Retinal pigment epithelial cell (primary cell): ENCODE measurements at places on chromosomes 5 and 9.

DNA sequence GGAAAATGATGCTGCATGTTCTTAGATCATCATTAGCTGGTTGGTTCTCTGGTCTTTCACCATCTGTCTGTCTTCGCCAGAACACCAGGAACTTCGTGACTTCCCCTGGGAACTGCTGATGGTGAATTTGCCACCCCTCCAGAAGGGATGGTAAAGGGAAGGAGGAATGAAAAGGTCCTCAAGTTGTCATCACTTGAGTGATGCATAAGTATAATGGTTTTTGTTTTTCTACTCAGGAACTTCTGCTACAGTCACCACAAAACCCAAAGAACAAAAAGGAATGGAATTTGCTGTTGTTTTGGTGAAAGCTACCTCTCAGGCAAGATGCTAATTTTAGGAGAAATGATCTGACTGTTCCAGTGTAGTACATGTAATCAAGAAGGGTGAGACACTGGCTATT is 328.4 kb downstream of the ARHGEF28 start:
- no peak for DNase-seq

GRCh38 chr5:153598099-153598498 is 107.6 kb downstream of the GRIA1 start:
- no peak for DNase-seq

GRCh38 chr5:59236448-59236847 is 653.6 kb downstream of the RAB3C start:
- no peak for DNase-seq

DNA sequence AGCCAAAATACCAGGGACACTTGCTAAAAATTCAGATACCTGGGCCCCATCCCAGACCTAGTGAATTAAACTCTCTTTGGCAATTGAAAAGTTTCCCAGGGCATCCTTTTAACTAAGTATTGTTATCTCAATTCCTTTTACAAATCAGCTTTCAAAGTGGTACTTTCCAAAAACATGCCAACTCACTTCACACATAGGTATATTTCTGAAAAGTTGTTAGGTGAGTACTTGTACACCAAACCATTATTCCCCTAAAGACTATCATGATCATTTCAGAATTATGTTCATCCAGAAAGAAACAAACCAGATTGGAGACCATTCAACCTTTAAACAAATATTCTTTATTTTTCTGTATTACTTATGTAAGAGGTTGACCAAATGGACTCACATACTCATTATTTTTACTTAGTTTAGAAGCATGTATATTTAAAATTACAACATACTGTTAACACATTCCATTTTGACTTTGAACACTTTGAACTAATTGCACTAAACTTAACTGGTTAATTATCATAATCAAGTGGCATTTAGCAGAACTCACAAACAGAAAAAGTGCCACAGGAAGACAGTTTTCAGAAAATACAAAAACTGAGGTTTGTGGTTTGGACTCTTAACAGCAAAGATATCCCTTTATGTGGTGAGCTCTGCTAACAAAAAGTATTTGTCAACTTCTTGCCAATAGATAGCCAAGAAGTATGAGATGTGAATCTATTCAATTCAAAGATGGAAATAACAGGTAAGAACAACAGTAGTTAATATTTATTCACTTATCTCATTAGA is 40.7 kb downstream of the KIAA0825 start:
- DNase-seq: no peak

GRCh38 chr5:80142996-80143395 is 107.8 kb downstream of the THBS4 start:
- DNase-seq: no peak

DNA sequence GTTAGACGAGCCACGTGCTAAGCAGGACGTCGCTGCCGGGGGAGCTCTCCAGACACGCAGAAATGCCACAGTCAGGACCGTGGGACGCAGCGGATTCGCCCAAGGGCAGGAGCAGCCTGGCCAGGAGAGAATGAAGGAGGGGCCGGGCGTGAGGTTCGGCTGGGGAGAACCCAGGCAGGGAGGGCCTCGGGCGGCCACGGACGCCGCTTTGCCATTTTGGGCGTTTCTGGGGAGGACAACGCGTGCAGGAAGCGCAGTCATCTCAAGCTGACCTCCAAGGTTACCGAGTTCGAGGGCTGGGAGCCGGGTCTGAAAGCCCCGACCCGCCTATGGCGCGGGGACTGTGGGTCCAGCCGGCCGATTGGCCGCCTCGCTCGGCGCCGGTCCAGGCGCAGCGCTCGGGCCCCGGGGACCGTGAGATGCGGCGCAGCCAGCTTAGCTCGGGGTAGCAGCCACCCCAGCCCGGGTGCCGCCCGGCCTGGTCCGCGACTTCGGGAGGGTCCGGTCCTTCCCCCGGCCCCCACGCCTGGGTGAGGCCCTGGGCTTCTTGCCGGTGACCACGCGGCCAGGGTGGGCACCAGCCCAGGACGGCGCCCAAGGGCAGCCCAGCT is 760 bp upstream of the MAN1B1 start:
- DNase-seq: no peak

GRCh38 chr5:10707198-10708142 is 53.6 kb downstream of the DAP start:
- DNase-seq: no peak

DNA sequence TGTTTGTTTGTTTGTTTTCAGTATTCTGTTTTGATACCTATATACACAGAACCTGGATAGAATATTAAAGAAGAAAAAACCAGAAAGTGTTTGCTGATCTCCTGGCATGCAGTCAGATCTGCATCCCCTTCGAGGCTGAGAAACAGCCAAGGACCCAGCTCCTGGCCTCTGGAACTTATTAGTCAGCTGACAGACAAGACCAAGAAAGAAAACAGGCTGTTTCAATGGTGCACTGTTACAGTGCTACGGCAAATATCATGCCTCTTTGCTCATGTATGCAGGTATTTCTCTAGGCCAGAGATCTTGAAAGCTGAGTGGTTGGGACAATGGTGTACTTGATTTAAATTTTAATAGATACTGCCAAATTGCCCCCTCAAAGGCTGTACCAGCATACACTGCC is 95.0 kb downstream of the C5orf15 start:
- DNase-seq: no peak

- DNase-seq: no peak
These were observed 1952.6 kb upstream of the WWC1 start for GRCh38 chr5:166338801-166339200.

- no peak for DNase-seq
These were observed 29.5 kb downstream of the GOLPH3 start for GRCh38 chr5:32144378-32145207.

GRCh38 chr9:80025131-80025530 is 453.4 kb downstream of the TLE4 start:
- no peak for DNase-seq

- DNase-seq: peak; percentile 71
These were observed 16.3 kb downstream of the LARP1 start for GRCh38 chr5:154771383-154771901.

GRCh38 chr9:134198791-134199190 is 34.4 kb upstream of the RNU6ATAC start:
- DNase-seq: no peak

DNA sequence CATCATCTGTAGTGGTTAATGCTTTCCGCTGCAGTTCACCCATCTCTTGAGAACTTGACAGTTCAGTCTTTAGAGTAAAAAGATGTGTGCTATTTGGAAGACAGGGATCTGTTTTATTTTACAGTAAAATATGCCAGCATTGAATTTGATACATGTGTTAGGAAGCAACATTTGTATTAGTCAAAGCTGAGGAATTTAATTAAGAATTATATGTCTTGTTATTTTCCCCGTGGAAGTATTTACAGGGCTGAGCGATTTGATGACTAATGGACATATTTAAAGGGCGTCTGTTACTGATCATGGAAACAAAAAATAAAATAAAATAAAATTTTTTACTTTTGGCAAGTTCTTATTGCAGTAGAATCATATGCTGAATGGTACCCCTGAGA is 101.3 kb downstream of the PAM start:
- peak; percentile 26 for DNase-seq

DNA sequence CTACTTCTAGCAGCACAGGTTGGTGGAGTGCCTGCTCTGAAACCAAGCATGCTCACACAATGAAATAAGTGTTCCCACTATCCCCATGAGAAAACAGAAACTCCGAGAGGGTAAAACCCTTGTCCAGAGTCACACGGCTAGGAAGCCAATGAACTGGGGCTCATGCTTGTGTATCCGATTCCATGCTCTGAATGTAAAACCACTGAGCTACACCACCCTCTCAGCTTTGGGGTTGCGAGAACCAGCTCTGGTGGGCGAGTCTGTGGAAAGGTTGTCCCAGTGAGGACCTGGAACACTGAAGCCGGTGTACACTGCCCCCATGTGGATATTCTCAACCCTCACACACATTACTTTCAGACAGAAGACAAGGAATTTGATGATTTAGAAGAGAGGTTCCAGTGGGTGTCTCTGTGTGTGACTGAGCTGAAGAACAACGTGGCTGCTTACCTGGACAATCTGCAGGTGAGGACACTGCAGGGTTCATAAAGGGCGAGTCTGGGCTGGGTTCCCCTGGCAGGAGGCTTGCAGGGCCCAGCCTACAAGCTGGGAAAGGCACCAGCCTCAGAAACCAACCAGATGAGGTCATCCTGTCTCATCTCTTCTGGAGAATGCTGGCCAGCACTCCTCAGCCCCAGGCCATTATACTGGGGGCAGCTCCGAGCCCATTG is 37.4 kb downstream of the ARHGEF37 start:
- DNase-seq: no peak

GRCh38 chr5:131514316-131515283 is 120.4 kb downstream of the RAPGEF6 start:
- no peak for DNase-seq

GRCh38 chr9:105694190-105694847 is at the start of gene TMEM38B:
Gene TMEM38B (plus strand): TSS chr9:105694541. CDS start chr9:105694661, 120 bp downstream.
- DNase-seq: no peak

DNA sequence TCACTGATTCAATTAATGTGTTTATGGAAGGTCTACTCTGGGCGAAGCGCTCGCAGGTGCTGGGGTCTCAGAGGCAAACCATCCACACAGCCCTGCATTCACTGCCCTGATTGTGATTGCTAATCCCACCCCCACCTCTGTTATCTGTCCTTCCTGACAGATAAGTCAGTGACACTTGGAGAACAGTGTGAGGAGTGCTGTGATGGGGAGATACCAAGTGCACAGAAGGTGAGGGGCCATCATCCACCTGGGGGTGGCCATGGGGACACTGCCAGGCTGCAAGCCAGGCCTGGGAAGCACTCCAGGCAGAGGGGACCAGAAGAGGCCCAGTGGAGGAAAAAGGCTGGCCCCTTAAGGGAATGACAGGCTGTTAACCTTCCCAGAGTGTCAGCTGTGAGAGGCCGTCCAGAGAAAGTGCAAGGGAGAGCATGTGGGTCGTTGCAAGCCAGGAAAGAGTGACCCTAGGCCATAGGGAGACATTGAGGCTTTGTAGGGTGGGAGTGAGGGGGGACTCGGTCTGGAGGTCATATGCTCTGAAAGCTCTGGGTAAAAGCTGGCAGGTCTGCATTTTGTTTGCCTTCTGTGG is 18.0 kb downstream of the IL9 start:
- no peak for DNase-seq

DNA sequence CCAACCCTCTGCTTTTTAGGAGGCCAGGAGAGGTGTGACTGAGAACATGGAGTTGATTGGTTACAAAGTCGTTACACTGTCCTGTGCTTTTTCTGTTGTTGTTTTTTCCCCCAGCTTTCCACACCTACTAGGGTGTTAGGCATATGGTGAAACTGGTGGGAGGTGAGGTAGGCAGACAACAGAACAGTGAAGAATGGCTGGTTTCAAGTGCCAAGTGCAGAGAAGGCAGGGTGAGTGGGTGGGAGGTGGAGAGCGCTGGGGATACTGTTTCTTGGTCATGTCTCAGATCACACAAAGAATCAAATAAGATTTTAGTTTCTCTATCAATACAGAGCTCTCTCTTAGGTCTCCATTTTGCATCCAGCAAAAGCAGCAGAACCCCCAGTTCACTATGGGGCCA is 2.2 kb upstream of the SPTAN1 start:
- no peak for DNase-seq

DNA sequence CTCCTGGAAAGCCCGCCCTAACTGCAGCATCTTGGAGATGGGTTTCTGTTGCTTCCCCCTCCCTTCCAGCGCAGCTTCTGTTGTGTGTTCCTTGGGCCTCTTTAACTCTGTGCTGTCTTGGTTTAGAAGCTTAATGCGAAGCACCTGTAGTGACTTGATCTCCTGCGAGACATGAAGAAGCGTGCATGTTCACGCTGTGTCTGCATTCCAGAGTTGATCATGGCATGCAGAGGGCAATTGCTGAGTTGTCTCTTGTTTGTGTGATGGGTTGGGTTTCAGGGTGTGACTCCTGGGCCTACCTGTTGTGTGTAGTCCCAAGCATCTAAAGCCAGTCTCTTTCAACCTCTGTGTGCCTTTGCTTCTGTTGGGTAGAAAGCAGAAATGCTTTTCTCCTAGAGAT is 155.6 kb downstream of the SMARCA2 start:
- no peak for DNase-seq

GRCh38 chr9:88897081-88897480 is 94.2 kb upstream of the S1PR3 start:
- no peak for DNase-seq

GRCh38 chr5:68214482-68215207 is 911 bp upstream of the PIK3R1 start:
- no peak for DNase-seq

DNA sequence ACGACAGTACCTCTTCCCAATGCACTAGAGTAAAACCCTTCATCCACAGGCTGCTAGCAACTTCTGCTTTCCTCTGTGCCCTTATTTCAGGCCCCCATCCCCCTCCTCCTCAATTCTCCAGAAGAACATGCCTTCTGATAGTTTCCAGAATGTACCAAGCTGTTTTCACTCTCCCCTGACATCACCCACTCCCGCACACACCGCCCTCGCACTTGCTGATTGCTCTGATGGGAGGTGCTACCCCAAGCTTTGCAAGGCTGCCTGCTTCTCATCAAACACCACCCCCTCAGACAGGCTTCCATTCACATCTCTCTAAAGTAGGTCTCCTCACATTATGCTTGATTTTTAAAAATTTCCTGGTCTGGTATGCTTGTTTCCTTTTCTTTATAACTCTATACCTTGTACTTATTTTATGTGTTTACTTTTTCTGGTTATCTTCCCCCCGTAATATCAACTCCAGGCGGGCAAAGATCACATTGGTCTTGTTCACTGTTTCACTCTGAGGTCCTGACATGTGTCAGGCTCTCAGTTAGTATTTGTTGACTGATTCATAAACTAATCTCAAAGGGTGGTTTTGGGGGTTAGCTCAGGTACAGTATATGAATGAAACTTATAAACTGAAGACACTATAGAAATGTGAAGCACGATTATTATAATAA is 91.0 kb upstream of the C9orf72 start:
- DNase-seq: no peak

- DNase-seq: no peak
These were observed 481.6 kb downstream of the NTRK2 start for GRCh38 chr9:85151162-85151561.
